CD14-positive monocyte (primary cell): ENCODE measurements at places on chromosomes 12 and 14. TPM values are rescaled to one million over a fixed set of nuclear protein-coding genes. Genes with fewer than 3 reads are reported as not detected.

Gene LMO3
- polyA plus RNA-seq, result not detected in 2 replicates

Gene DHRS7
- 32.1 and 55.4 TPM in 2 replicates for polyA plus RNA-seq

Gene CD9
- 323 TPM for polyA plus RNA-seq

Gene ADGRD1
- 4.9 TPM for polyA plus RNA-seq

Gene SERPINA3
- polyA plus RNA-seq, result not detected in 2 replicates

Gene KRT85
- not detected in 2 replicates for polyA plus RNA-seq

Gene NDRG2
- polyA plus RNA-seq, result 8.3 and 11.7 TPM in 2 replicates

Gene DEPDC4
- 0.25 TPM for polyA plus RNA-seq

Gene SLC38A1
- polyA plus RNA-seq, result 0.41 and 0.92 TPM in 2 replicates

Gene KIF26A
- not detected for polyA plus RNA-seq

Gene TOMM20L
- polyA plus RNA-seq, result 0.33 TPM

Gene PRH2
- polyA plus RNA-seq, result not detected

Gene TAMALIN
- polyA plus RNA-seq, result 1.6 TPM

Gene SLC2A14
- 0.29 TPM for polyA plus RNA-seq
